ENCODE measurements at places on chromosomes 12 and 14.
A peak's percentile ranks its signal among the peaks of the same experiment; 100 is the strongest.

DNA sequence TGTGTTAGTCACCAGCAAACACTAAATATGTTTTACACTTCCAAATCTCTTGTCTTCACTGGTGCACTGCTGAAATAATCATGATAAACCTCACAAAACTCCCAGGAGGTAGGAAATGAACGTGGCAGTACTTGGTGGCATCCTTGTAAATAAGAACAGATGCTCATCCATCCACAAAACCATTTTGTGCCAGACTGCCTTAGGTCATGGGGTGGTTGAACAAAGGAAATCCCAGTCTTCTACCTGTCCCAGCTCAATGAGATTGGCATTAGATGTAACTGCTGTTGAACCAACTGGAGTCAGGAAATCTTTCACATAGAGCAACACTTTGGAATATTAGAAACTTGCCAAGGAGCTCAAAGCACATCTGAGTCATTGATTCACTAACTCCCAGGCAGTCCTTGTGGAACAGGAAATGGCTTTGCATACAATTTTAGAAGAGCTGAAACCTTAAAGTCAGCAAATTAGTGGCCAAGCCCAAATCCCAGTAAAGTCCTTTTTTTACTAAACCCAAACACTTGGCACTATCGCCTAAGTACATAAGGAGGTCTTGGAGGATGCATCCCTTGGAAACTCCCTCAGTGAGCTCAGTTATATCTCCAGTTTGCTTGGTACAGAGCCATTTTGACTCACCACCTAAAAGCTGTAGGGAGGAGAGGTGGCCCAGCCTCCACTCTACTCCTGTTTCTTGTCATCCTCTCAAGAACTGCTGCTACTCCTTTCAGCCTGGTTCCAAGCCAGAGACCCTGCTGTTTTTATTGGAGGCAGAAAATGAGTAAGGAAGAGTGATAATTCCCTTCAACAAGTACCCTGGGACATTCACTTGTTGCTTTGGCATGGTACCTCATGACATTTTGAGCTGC lies 208.0 kb downstream of the NOVA1 start:
- peak; percentile 32 for DNase-seq

DNA sequence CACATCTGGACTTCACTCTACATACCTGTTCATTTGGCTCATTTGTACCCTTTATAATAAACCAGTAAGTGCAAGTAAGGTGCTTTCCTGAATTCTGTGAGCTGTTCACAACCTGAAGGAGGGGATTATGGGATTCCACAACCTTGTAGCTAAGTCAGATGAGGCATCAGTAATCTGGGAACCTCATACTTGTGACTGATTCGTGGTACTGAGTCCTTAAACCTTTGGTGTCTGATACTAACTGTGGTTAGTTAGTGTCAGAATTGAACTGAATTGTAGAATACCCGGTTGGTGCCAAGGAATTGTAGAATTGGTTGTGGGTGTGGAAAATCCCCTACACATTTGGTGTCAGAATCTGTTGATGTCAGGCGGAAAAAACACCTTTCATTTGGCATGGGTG lies 83.4 kb downstream of the TMX1 start:
- DNase-seq = no peak

- DNase-seq = peak; percentile 41
These were observed 45.8 kb upstream of the TMED10 start for GRCh38 chr14:75222208-75222701.

DNA sequence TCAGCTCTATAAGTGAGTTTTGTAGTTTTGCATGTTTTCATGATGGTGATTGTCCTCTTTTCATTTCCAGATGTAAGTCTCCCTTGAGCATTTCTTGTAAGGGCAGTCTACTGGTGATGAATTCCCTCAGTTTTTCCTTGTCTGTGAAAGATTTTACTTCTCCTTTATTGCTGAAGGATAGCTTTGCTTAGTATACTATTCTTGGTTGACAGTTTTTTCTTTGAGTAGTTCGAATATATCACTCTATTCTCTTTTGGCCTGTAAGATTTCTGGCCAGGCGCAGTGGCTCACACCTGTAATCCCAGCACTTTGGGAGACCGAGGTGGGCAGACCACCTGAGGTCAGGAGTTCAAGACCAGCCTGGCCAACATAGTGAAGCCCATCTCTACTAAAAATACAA lies 23.6 kb downstream of the SIX4 start:
- DNase-seq = no peak

DNA sequence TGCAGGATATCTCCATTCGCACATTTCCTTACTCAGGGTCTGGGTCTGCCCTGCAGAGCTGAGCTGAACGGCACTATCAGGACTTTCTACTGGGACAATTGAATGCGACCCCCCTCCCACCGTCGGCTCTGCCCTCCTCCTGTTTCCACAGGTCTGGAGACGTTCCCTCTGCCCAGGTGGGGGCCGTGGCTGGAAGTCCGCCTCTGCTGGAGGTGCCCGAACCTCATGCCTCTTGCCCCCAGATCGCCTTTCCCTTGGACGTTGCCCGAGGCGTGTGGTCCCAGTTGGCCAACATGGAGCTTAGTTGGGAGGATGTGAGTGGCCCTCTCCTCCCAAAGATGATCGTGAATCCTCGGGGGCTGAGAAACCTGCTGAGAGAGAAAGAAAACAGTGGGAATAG lies 21.2 kb upstream of the KLC1 start:
- no peak for DNase-seq

- no peak for DNase-seq
These were observed 151.1 kb downstream of the DPF3 start for GRCh38 chr14:72742838-72743195.

DNA sequence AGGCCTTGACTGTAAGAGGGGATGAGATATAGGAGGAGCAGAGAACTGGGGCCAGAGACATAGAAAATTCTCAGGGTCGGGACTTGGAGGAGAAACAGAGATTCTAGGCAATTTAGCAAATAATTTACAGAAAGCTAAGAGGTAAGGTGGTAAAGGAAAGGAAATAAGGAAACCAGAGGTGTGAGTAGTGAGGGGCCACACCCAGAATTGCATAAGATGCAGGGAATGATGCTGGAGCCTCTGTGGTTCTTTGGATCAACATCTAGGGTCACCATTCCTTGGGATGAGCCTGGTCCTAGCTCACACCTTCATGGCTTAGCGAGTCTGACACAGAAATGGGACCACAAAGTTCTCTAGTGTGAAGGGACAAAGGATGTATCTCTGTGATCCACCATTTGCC lies 949 bp upstream of the SDR9C7 start:
- DNase-seq = no peak

DNA sequence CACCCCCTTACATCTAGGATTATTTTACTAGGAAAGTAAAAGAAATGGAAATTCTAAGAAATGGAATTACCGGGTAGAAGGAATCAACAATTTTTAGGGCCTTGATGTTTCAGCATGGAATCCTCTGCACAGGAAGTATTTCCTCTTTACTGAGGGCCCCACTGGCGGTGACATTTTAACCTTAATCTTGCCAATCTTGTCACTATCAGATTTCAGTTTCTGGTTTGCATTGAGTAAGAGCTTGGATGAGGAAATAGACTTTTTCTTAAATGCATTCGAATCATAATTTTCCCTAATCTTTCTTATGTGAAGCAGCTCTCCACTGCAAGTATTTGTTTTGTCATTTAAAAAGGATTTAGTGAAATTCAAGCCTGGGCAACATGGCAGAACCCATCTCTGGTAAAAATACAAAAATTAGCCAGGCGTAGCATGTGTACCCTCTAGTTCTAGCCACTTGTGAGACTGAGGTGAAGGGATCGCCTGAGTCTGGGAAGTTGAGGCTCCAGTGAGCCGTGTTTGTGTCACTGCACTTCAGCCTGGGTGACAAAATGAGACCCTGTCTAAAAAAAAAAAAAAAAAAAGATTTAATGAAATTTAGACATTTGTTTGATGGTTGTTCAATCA lies 40.7 kb downstream of the TPCN1 start:
- DNase-seq = no peak
